ENCODE measurements at places on chromosomes 1 and 21. TPM values are rescaled to one million over a fixed set of nuclear protein-coding genes. Genes with fewer than 3 reads are reported as not detected.

- no peak for DNase-seq
Measured at GRCh38 chr1:41314376-41315145, 46.7 kb upstream of the FOXO6 start.

The HPDL gene
- not detected for total RNA-seq

GRCh38 chr1:13510499-13510898, 3.3 kb downstream of the LRRC38 start:
- DNase-seq = no peak

GRCh38 chr21:36246080-36246631, 73.8 kb upstream of the MORC3 start:
- peak; percentile 62 for DNase-seq

GRCh38 chr1:9872430-9873165, 37.5 kb downstream of the CTNNBIP1 start:
- no peak for DNase-seq

DNA sequence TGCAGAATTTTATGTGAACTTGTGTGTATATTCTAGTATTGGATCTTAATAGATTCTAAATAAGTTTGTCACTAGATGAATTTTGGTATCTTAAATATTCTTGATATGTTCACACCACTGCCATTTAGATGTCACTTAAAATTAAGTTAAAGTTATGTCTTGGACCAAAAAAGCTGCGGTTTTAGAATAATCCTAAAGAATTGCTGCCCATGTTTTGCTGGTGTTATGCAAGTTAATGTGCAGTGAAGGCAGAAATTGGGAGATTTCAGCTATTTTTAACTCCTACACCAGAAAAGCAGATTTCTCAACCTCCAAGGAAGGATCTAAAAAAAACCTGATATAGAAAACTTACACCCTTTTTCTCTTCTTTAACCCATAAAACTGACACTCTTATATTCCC, 757 bp downstream of the ACADM start:
- no peak for DNase-seq

DNA sequence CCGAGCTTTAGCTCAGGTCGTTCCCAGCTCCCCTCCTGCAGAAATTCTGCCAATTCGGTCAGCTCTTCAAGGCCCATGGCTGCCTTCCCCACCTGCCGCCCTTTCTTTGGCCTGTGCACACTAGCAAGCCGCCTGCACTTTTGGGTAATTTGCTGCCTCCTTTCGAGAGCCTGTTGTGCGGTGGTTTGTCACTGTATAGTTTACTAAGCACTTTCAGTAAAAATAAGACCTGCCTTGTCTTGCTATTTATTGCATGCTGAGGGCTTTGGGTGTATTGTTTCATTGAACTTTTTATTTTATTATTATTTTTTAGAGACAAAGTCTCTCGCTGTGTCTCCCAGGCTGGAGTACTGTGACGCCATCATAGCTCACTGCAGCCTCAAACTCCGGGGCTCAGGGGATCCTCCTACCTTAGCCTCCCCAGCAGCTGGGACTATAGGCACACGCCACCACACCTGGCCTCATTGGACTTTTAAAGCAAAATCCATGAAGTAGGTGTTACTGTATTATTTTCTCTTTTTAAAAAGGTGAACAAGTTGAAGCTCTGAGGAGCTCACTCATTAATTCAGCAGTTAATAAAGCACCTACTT, 1.1 kb upstream of the FABP3 start:
- no peak for DNase-seq

DNA sequence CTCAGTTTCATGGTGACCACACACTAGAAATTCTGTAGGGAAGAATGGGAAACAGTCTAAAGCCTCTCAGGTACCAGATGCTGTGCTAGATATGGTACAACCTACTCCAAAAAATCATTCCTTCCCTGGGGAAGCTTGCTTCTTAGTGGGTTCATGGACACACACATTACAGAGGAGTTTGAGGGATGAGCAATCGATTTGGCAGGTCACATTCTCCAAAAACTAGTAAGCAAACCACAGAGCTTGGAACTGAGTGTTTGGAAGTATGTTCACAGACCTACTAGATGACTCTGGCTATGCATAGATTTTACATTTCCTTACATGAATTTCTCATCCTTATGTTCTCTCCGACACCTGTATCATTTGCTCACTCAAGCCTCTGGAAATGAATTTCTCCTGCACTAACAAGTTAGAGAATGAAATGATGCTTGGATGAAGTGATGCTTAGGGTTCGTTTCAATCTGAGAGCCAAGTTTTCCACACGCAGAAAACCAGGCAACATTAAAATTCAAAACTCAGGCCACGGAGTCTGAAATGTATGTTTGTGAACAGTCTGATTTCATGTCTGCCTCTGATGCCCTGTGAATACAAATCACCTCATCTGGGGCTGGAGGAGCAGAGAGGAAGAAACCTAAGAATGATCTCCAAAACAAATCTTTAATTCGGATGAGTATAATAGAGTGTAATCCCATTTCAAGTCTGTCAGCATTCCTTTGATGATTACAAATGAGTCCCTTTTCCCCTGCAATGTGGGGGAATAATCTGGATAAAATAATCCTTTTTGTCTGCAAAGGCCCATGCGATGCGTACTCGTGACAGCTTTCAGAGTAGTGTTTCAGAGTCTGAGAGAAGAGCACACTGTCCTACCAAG, 11.0 kb downstream of the EVA1C start:
- no peak for DNase-seq

GRCh38 chr1:4603295-4604110, 50.9 kb upstream of the AJAP1 start:
- DNase-seq = peak; percentile 30

The SLC6A9 gene
- total RNA-seq = 3.9 TPM

GRCh38 chr1:191582169-191582568, 576.1 kb upstream of the RGS18 start:
- DNase-seq = no peak

GRCh38 chr1:99788896-99789295, 22.5 kb upstream of the FRRS1 start:
- DNase-seq = no peak

DNA sequence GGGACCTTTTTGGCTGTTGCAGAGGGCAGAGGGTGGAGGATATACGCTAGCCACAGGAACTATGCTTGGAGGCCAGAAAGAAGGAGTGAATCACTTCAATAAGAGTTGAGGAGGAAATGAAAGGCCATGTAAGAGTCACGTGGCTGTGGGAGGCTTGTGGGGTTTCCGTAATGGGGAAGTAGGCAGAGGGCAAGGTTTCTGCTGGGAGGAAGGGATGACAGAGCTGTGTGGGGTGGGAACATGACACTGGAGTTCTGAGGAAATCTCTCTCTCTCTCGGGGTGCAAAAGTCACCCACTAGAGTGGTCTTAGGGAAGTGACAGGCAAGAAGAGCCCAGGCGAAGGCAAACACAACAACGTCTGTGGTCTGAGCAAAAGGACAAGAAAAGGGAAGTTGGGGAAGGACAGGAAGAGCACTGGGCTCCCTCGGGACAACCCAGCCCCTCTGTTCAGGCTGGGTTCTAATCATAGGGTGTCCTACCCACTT, 3.9 kb upstream of the CD1C start:
- DNase-seq = peak; percentile 27

The SMIM34 gene
- not detected for total RNA-seq

DNA sequence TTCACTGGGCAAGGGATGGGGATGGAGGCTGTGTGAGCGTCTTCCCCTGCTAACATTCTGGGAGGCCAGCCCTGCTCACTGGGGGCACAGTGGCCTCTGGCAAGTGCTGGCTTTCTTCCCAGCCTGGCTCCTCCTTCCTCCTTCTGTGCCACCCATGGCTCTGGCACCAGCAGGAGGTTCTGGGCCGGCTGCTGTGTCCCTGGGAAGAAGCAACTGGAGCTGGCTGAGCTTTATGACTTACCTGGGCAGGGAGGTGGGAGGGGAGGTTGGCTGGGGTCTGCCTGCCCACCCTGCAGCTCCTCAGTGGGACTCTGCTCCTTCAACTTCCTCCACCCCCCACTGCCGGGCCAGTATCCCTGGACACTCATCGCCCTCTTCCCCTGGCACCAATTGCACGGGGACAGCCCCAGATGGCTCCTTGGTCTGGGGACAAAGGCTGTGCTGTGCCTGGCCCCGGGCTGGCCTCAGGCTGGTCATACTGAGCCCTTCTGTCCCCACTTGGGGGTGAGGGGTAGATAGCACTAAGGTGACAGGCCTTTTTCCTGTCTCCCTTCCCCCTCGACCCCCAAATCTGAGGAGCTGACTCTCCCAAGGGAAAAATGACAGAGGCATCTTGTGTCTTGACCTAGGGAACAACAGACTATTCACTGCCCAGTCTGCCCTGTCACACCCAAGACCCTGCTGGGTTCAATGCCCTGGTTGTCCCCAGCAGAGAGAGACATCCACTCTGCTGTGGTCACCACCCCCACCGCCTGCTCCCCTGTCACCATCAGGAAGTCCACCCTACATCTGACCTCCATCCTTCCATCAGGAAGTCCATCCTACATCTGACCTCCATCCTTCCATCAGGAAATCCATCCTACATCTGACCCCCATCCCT, 14.4 kb downstream of the CDK18 start:
- no peak for DNase-seq

DNA sequence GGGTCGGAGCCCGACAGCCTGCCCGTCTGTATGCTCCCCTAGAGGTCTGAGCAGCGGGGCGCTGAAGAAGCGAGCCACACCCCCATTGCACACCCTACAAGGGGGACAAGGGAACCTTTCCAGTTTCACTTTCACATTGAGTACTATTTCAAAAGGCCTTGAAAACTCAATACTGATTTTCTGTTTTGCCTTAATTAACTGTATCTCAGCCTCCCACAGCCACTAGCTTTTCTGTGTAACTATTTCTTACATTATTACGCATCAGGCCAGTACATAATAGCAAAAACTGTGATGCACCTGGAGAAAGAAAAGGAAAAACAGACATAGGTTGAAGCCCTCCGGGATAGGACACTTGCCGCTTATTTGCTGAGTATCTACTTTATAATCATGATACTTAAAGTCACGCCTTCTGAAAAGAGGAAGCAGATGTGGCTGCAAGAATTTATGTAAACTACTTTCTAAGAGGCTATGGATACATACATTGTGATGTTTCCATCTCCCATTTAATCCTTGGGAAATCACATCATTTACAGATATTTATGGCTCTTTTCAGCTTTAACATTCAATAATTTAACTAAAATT, 1719.5 kb downstream of the MRPL39 start:
- no peak for DNase-seq

The OR2T33 gene
- total RNA-seq = not detected

DNA sequence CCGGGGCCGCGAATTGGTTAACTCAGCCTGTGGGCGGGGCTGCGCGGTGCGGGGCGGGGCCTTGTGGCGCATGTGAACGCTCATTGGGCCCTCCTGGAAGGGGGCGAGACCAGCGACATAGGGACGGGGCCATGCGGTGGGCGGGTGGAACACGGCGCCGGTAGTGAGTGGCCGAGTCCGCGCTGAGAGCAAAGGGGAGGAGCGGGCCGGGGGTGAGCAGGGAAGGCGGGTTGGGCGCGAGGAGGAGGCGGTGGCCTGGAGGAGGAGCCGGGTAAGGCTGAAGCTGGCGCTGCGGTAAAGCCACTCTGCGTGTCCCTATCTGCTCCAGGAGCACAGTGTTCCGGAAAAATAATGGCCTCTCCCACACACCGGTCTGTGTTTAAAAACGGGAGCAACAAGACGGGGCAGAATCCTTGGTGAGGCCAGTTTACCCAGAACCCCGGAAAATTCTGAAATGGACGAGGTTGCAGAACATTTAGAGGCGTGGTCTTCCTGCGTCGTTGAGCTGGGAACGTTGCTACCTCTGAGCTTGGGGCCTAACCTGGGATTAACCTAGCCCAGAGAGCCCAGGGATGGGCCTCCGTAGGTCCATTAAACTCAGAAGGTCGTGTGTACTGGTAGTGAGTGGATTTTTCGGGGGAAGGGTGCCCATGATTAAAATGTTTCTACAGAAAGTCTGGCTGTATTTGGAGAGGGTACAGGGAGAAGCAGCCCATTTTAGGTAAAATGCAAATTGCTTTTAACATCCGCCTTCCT, 532 bp upstream of the CTNNBIP1 start:
- DNase-seq = peak; percentile 100

DNA sequence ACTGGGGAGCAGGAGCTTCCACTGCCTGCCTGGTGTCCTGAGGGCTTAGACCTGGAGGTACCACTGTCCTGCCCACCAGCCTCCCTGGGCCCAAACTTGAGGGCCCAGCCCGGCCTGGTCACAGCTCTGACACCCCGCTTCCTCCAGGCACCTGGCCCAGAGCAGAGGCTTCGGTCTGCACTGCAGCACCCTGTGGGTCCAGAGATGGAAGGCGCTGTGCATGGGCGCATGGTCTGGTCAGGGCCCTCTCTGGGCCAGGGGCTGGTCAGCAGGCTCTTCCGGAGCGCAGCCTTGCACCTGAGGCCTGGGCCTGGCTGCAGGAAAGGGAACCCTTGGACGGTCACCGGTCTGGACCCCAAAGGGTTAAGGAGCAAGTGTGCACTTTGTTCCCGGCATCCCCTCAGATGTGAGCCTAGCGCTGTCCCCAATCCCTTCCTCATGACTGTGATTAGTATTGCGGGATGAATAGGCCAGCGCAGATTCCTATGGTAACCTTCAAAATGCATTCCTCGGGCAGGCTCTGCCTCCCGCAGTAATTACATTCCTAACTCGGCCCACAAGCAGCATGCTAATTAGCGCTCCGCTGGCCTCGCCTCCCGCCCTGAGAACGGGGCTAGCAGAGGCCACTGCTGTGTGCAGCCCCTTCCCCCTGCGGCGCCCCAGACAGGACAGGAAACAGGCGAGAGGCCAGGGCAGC, 36.3 kb downstream of the PRDM16 start:
- no peak for DNase-seq

DNA sequence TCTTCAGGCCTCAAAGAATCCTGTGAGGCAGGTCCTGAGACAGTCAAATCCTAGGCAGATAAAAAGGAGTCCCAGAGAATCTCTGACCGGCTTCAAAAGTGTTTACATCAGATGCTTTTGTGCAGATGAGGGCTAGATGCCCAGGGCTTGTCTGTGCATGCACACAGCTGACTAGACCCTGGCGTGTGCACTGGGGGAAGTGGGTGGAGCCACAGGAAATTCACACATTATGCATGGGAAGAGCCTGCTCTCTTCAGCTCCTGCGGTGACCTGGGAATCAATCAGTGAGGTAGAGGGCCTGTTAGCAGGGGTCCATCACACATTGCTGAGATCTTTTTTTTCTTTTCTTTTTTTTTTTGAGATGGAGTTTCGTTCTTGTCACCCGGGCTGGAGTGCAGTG, 36.6 kb upstream of the NHLH2 start:
- no peak for DNase-seq
